ENCODE measurements at places on chromosomes 2 and 18. TPM values are rescaled to one million over a fixed set of nuclear protein-coding genes. Genes with fewer than 3 reads are reported as not detected.

The OSBPL6 gene
- 0.61 TPM for total RNA-seq

The SPDYA gene
- total RNA-seq = 1.3 TPM

The FARP2 gene
- total RNA-seq = 23.3 TPM

The ALPG gene
- not detected for total RNA-seq

The SERPINB7 gene
- not detected for total RNA-seq

The KCNK3 gene
- not detected for total RNA-seq

The IGFBP5 gene
- not detected for total RNA-seq
